ENCODE measurements at places on chromosomes 4 and X.

- DNase-seq: no peak
These were observed 66.8 kb upstream of the TMEM164 start for GRCh38 chrX:109936114-109936513.

DNA sequence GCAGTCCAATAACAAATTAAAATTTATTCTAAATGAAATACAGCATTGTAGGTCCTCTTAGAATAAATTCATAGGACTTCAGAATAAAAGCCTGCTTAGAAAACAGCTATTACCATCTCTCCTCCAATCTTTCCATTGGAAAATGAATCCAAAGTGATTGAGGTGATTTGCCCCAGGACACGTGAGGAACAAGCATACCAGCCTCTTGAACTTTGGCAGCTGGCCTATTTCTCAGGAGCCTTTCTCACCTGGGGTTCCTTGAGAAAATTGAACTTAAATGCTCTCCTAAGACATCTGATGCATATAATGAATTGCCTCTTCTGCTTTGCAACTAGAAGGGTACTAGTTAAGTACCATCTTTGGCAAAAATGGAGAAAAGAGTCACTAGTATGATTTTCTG, 13.5 kb downstream of the ARHGAP24 start:
- DNase-seq: no peak

GRCh38 chrX:72624194-72624593, 51.6 kb upstream of the HDAC8 start:
- DNase-seq: no peak

GRCh38 chr4:76550966-76551780, 116.1 kb downstream of the SHROOM3 start:
- no peak for DNase-seq

- DNase-seq: no peak
These were observed 312.2 kb downstream of the GALNTL6 start for GRCh38 chr4:172125443-172125842.

GRCh38 chr4:123503698-123504363, 107.2 kb downstream of the SPRY1 start:
- no peak for DNase-seq

- no peak for DNase-seq
These were observed 16.5 kb downstream of the SH3KBP1 start for GRCh38 chrX:19870710-19871490.

- DNase-seq: no peak
These were observed 18.8 kb downstream of the C4orf46 start for GRCh38 chr4:158652920-158653319.

DNA sequence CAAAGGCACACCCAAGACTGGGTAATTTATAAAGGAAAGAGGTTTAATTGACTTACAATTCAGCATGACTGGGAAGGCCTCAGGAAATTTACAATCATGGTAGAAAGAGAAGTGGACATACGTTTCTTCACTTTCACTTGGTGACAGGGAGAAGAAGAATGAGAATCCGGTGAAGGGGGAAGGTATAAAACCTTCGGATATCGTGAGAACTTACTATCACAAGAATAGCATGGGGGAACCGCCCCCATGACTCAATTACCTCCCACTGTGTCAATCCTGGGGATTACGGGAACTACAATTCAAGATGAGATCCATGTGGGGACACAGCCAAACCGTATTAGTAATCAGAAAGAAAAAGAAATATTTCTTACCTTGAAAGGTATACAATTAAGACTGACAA, 782.9 kb upstream of the HS3ST1 start:
- no peak for DNase-seq

- peak; percentile 57 for DNase-seq
These were observed 92.2 kb upstream of the SPRY1 start for GRCh38 chr4:123304151-123304964.

DNA sequence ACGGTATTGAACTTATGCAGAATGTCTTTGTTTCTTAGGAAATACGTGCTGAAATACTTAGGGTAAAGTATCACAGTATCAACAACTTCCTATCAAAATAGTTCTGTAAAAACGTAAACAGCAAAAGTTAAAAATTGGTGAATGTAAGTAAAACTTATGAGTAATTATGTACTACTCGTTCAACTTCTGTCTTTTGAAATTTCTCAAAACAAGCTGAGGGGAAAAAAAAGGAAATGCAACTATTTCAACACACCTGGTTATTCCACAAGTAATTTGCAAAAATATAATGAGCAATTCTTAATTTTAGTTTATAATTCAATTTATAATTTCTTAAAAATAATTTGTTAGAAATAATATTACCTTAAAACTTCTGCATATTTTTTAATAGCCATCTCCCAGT, 8.3 kb downstream of the PPID start:
- no peak for DNase-seq

DNA sequence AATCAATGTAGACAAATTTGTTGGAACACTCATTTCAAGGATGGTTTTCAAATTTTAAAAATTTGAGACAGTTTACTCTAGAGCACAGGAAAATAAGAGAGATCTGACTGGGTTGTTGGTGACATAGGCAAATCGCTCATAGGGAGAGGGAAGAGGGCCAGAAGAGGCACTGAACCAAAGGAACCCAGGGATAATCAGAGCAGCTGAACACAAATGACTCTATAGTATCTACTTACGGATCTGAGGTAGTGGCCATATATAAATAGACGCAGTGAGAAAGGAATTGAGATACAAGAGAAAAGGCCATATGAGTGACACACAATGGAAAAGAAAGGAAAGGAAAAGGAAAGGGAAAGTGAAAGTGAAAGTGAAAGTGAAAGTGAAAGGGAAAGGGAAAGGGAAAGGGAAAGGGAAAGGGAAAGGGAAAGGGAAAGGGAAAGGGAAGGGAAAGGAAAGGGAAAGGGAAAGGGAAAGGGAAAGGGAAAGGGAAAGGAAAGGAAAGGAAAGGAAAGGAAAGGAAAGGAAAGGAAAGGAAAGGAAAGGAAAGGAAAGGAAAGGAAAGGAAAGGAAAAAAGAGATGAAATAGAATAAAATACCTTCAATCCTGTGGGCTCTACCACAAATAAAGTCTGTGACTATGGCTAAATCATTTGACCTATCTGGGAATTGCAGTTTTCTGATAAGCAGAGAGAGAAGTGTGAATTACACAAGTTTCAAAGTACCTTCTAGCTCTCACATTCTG, 759.2 kb downstream of the DMD start:
- no peak for DNase-seq

DNA sequence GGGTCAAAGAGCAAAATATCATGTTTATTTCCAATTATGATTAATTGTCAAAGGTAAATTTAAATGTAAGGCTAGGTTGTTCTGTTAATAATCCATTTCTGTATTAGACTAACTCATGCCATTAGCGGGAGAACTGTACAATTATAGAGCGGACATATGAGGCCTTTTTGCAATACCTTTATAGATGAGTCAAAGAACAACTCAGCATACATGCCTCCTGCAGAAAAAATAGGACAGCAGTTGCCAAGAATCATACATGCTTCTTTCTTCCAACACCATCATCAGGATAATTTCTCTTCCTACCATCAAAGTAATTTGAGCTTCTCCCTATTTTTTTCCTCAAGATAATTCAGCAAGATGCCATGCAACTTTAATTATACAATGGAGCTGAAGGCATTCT, 917.8 kb downstream of the ADGRL3 start:
- no peak for DNase-seq

DNA sequence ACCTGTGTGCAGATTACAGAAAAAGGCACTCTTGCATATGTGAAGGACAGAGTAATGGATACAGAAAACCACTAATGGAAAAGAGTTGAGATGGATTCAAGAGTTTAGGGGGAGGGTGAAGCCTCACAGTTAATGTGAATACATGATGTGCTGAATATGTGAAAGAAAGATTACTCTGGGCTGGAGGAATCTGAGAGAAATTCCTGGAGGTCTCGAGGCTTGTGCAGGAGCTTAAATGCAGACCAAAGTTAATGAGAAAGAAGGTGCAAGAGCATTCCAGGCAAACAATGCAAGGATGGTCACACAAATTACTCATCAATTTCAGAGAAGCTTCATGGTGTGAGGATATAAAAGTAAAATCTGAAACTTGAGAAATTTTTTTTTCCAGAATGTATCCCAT, 768.8 kb downstream of the STPG2 start:
- DNase-seq: no peak

- DNase-seq: no peak
These were observed 65.7 kb downstream of the BEX3 start for GRCh38 chrX:103441878-103442535.

DNA sequence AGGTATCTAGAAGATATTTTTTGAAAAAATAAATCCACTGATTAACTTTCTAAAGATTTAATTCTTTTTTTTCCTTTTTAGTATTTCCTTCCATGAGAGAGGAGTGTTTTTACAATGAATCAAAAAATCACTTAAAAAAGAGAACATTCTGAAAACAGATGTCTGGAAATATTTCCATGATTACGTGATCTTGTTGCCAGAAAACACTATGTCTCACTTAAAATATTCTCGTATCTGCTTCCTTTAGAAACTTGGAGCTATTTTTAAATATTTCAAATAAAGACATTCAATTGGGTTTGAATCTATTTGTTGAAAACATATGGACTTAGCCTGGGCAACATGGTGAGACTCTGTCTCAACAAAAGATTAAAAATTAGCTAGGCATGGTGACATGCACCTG, 232.8 kb upstream of the RASGEF1B start:
- no peak for DNase-seq

GRCh38 chr4:170128219-170128804, 38.6 kb upstream of the AADAT start:
- no peak for DNase-seq

DNA sequence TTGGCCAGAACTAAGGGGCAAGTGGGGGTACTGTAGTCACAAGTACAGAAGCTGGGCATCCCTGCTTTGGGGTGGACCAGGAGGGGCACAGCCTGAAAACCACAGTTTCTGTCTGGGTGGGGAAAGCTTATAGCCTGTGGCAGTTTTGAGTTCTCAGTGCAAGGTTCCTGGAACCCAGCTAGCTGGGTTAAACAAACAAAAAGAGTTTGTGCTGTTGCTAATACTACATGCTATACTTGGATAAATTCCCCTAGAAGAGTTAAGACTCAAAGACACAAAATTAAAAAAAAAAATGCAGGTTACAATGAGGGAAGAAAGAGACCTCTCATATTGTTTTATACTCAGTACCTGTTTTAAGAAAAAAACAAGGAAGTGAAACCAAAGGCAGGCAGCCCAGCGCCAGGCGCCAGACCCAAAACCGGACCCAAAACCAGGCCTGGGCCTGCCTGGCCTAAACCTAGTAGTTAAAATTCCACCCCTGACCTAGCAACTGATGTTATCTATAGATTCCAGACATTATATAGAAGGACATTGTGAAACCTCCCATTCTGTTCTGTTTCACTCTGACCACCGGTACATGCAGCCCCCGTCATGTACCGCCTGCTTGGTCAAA, 50.8 kb downstream of the SLC2A9 start:
- peak; percentile 55 for DNase-seq

- DNase-seq: no peak
These were observed 12.9 kb downstream of the PALLD start for GRCh38 chr4:168509786-168510185.

DNA sequence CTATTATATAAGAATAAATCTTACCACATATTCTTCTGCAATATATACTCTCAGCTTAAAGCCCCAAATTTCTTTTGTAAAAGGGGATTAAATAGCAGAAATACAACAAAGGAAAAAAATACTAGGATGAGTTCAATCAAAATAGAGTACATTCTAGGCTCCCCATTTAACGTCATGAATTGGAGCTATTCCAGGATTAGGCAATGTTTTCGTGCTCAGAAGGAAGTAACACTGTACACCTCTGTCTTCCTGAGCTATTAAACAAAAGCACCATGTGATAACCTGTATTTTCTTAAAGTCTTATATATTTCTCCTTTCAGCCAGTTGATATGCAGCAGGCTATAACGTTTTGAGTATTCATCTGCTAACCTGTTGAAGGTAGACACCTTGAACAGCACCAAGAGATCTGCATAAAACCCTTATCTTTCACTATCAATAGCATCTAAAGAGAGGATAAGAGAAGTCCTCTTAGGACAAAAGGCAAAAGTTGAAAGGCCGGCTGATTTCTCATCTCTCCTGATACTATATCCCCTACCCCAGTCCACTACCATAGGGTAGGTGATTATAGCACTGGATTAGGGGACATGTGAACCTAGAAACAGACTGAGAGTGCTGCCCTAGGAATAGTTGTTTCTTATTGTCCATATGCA, 31.5 kb downstream of the TEC start:
- no peak for DNase-seq

GRCh38 chr4:28093071-28093470, 1232.4 kb downstream of the STIM2 start:
- no peak for DNase-seq

- no peak for DNase-seq
These were observed 34.0 kb downstream of the DOK7 start for GRCh38 chr4:3497095-3497494.
